ENCODE measurements at places on chromosomes 7 and 10.

- no peak for DNase-seq
These were observed 84.1 kb upstream of the LRRC18 start for GRCh38 chr10:49023752-49024151.

GRCh38 chr10:60948851-60949250 lies 4.9 kb upstream of the RHOBTB1 start:
- no peak for DNase-seq

- DNase-seq = no peak
These were observed 4.2 kb upstream of the PILRA start for GRCh38 chr7:100369105-100369504.

DNA sequence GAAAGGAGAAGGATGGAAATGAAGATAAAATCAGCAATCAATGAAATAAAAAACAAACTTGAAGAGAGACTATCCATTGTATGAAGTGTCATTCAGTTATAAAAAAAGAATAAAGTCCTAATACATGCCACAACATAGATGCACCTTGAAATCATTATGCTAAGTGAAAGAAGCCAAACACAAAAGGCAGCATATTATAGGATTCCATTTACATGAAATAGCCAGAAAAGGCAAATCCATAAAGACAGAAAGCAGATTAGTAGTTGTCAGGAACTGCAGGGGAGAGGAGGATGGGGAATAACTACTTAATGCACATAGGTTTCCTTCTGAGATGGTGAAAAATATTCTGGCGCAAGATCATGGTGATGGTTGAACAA lies 6.6 kb upstream of the PON1 start:
- DNase-seq = no peak

DNA sequence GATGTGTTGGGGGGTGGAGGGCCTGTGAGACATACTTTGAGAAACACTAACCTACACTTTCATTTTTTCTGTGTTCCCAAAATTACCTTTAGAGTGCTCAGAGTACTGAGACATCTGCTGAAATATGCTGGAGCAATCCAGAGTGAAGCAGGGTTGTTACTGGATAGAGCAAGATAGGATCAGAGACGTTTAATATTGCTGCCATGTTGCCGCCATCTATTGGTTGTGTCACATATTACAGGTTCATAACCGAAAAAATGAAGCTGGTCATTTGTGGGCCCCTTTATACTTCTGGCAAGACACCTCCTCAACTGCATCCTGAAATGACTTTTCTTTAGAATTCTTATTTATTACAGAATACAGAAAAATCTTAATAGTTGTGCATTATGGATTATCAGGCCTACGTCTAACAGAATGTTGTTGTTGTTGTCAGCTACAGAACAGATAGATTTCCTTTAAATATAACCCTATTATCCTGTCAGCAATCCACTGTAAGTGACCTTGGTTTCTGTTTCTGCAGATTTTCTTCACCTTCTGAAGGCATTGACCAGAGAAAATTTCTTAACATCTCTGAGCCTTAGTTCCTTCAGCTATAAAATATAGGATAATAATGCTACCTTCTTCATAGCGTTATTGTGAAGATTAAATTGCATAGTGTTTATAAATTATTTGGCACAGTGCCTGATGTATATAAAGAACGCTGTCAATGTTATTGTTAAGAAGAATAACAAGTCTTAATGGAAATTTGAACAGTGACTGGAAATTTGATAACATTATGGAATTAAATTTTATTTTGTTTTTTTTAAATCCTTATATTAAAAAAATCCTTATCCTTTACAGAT lies 16.2 kb upstream of the DLD start:
- peak; percentile 46 for DNase-seq
